CD4-positive, alpha-beta T cell treated with Interleukin-6 at 100 ng/mL for 8 hours (primary cell): ENCODE measurements at places on chromosomes 2 and 18.

GRCh38 chr2:102780467-102780866, 18.6 kb downstream of the TMEM182 start:
- no peak for DNase-seq

DNA sequence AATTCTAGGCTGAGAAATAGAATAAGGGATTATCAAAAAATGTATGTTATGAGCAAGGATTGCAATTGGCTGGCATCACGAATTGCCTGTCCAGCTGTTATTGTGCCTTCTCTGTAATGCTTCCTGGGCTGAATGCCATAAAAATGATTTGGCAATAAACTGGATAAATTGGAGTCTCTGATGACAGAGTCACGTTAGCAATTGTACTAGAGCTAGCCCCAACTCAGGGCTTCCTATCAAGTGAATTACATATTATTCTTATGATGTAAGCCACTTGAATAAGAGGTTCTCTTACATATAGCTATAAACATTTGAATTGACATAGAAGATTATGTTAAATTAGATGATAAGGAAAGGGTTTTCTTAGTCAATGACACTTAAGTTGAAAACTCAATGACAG, 607.5 kb upstream of the REG3G start:
- no peak for DNase-seq

GRCh38 chr18:33802955-33803354, 224.9 kb downstream of the ASXL3 start:
- DNase-seq = no peak

- no peak for DNase-seq
Measured at GRCh38 chr18:41732356-41732755, 222.7 kb upstream of the PIK3C3 start.
